Stimulated activated CD8-positive, alpha-beta memory T cell treated with anti-CD3 and anti-CD28 coated beads, Interleukin-12 subunit alpha, Interleukin-12 subunit beta, amount 100 ng/mL, for 1 hour (primary cell): ENCODE measurements at places on chromosomes 2 and 18.

DNA sequence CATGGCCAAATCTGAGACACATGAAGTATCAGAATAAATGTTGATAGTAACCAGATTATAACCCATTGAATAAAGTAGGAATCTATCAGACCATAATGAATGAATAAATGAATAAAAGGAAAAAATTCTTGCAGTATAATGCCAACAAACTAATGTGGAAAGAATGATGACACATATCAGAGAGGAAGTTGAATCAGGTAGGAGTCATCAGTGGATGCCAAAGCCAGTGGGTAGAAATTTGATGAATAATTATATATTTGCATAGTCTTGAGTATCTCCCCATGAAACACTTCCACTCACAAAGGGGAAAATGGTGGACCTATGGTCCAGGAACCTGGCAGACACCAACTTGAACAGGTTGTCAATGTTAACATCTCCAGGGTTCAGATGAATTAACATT lies 68.6 kb downstream of the GALNT3 start:
- DNase-seq, result no peak

DNA sequence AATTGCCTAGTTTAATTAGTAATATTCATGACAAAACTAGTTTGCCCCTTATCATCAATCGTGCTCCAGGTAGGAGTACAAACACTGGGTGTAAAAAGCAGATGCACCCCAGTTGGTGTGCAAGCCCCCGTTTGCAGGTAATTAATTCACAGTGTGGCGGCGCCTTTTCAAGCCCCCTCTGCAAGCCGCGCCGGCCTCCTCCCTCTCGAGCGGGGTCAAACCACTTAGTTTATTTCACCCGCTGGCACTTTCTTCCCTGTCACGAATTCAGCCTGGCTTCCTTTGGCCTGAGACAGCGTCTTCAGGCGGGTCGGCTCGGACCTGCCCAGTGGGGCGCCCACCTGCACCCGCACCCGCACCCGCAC lies 64.7 kb upstream of the MAPRE2 start:
- no peak for DNase-seq

DNA sequence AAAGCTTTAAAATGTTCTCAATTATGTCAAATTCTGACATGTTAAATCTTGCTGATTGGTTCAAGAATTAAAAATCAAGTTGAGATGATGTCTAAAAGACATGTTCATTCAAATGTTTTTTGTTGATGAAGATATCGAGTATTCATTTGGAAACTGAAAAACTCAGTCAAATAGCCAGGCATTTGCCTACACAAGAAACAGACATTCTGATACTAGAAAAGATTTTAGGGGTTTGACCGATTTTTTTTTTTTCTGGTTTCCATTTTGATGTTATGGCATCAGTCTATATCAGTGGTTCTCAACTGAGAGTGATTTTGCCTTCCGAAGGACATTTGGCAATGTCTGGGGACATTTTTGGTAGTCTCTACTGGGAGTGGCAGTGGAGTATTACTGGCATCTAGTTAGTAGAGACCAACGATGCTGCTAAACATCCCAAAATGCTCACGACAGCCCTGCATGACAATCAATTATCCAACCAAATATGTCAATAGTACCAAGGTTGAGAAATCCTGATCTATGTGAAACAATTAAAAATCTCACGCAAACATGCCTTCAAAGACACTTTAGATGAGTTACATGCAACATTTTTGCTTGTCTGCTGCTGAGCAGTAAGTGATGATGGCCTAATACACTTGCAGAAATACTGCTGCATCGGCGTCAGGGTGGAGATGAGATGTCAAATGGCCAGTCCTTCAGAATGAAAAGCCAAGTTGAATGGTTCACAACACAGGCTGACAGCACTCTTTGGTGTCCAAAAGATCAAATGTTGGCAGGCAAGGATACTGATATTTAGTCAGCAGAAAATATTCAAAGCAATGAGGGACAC lies 12.5 kb downstream of the RASGRP3 start:
- DNase-seq, result no peak

- no peak for DNase-seq
Measured at GRCh38 chr2:5070257-5070656, 621.9 kb upstream of the SOX11 start.

DNA sequence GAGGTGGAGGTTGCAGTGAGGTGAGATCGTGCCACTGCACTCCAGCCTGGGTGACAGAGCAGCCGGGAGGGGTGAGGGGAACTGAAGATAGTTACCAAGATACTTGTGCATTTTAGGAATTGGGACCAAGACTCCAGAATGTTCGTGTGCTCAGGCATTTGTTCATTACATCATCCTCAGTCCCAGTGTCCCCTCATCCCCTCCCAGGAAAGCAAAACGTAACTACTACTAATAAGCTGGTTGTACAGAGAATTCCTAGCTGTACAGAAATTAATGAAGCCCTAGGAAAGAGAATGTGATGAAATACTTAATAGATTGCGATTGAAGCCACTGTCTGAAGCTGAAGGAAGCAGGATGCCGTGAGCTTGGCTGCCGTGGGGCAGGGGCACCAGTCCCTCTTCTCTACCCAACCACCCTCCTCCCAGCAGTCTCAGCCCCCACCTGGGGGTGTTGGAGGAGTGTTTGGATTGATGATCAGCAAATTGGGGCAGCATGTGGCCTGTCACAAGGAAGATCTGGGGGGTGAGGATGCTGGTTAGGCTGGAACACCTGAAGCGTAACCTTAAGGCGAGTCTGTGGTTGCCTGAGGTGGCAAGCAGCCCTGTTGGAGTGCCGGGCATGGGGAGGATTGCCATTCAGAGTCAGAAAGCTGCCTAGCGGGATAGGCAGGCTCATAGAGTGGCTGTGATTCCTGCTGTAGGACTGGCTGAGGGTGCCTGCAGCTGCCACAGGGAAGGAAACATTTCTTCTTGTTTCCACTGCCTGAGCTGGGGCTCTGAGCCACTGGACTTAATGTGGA lies 140.9 kb downstream of the SH3RF3 start:
- DNase-seq, result no peak
